ENCODE measurements at places on chromosomes 4 and X.

DNA sequence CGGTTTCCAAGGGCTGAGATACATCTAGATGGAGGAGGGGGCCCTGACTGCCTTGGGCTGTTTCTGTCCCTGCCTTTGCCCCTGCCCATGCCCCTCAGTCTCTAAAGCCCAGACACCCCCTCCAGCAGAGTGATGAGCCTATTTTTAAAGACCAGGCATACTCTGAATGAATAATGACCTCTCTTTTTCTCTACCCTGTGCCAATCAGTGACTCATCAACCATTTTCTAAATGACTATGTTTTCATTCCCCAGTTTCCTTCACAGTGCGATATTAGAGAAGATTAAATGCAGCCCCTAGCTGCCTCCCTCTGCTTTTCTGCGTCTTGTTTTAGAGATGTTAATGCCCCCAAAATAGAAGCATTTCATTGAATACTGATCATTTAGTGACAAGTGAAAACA, 15.5 kb upstream of the NHS start:
- no peak for DNase-seq

DNA sequence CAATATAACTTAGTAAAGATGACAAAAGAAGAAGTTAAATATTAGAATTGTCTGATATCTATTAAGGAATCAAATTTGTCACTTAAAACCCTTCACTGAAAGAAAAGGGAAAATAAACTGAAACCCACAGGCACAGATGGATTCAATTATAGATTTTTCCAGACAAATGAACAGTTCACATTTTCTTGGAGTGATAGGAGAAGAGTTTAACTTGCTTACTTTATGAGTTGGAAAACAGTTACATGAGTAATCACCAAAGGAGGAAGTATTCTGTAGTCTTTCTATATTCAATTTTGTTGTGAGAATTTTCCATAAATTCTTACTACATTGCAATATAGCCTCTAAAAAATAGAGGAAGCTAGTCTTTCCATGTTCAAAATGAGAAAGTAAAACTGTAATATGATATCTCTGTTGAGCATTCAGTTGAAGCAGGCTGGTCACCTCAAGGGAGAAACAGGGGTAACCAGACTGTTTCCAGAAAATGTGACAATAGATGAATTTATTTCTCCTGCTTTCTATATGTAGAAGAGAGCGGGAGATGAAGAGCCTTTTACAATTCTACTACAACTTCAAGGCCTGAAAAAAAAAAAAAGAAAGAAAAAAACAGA, 330.3 kb upstream of the EPHA5 start:
- no peak for DNase-seq

DNA sequence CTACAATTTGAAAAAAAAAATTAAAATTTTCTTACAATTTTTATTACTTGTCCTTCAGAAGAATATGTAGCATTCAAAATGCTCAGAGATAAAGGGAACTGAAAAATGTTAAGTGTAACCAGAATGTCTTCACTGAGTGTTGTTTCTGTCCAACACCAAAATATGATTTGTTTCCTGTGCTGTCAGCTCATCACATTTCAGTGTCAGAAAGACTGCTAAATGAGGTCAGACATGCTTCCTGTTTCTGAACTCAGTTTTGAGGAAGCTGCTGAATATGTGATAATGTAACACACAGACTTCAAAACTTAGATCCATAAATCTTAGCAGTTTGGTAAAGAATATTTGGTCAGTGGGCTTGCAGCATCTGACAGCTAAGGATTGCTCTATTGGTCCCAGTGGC, 1849.7 kb downstream of the PCDH7 start:
- DNase-seq = peak; percentile 71

GRCh38 chrX:50827996-50828395, 14.0 kb upstream of the SHROOM4 start:
- no peak for DNase-seq

DNA sequence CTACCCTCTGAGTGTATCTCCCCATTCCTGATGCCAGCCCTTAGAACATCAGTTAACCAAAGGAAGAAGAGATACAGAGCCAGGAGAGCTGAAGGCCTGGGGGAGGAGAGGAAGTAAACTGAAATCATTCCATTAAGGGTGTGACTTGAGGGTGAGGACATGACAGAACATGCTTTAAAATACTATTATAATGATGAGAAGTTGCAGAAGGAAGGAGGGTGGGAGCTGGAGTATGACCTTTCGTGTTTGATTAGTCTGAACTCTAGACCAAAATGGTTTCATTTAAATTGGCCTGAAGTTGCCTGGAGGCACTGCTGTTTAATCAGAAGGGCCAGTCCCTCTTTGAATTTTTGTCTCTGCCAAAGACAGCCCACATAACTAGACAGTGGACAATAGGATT, 11.4 kb downstream of the INTS6L start:
- no peak for DNase-seq

- no peak for DNase-seq
Measured at GRCh38 chr4:170988446-170988845, 824.8 kb upstream of the GALNTL6 start.
